ENCODE measurements at places on chromosomes 5 and 9.
A peak's percentile ranks its signal among the peaks of the same experiment; 100 is the strongest.

DNA sequence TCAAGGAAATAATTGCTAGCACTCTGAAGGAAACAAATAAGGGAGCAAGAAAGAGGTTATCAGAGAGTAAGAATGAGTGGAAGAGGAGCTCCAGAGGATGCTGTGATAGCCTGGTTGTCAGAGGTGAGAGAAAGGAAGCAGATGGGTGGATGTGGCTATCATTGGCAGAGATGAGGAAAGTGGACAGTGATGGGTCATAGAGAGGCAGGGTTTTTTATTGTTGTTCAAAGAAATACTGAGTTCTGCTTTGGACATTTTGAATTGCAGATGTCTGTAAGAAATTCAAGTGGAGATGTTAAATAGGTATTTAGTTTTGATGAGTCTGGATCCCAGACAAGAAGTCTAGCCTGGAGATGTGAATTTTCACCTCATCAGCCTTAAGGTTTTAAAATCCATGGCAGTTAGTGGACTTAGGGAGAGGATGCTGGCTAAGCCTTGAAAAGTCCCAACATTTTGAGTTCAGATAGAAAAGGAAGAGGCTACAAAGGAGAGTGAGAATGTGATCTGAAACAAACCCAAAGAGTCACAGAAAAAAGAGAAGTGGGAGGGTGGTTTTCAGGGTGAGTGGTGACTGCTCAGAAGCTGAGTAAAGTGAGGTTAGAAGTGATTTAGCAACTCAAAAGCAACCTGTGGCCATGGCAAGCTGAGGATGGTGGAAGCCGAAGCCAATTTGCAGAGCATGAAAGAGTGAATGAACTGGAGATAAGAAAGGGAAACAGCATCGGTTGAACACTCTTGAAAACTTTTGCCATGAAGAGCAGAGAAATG lies 50.4 kb downstream of the PPIC start:
- no peak for DNase-seq

DNA sequence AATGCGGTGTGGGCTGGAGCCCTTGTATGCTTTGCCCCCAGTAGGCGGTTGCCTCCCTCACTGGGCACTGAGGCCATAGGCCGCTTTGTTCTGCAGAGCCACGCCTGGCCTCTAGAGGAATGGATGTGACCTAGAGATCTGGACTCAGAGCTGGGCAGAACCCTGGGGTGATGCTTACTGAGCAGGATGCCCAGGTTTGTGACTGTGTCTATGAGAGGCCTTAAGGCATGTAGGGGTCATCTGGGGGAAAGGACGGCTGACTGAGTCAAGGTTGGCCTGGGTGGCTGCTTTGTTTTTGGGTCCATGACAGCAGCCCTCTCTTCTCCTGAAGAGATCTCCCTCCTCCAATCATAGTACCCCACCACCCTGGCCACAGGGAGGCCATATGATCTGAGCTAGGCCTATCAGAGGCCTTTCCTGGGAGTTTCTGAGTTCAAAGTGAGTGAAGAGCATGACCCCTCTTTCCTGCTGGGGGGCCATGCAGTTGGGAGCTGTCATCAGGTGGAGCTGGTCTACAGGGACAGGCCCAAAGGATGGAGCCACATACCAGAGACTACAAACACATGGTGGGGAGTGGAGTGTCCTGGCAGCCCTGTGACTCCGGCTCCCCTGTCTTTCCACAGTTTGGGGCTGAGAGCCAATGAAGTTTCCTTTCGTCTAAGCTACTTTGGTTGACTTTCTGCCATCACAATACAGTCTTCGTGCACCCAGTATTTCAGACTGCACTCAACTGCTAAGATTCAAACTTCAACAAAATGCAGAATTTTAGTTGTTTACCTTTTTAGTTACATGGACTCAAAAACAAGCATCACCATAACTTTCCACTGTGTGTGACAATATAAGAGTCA lies 165.4 kb downstream of the AUH start:
- DNase-seq, result no peak

GRCh38 chr5:133709209-133709725 lies 96.9 kb upstream of the FSTL4 start:
- DNase-seq, result no peak

DNA sequence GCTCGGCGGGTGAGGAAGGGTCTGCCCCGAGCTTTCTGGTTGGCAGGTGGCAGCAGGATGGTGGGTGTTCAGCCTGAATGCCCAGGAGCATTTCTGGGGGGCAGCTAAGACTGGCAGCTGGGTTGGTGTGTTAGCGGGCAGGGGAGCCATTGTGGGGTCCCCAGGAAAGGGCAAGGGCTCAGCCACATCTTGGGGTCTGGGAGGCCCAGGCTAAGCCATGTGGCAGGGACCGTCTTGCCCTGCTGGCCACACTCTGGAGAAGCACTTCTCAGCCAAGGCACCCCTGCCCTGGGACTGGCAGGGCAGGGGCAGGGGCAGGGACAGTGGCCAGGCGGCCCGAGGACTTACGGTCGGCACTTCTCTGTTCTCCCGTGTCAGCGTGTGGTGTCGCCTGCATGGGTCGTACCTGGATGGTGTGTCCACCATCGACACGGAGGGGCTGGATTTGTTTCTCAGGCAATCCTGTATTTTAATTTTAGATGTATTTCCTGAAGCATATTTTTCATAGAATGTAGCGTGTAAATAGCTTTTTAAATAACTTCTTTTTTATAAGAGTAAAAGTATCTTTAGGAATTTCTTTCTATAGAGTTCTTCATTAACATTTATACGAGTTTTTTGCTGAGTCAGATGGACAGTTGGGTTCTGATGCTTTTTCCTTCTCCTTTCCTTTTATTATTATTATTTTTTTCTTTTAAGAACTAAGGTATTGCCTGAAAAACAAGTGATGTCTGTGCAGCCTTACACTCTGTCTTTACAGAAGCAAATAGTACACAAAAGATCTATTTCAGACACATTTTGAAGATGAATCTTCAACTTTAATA lies 102.0 kb downstream of the PHF2 start:
- DNase-seq, result no peak

- DNase-seq, result peak; percentile 52
Measured at GRCh38 chr5:35436400-35437057, 181.1 kb upstream of the SPEF2 start.

- DNase-seq, result no peak
Measured at GRCh38 chr5:8291641-8292040, 422.7 kb downstream of the MTRR start.

DNA sequence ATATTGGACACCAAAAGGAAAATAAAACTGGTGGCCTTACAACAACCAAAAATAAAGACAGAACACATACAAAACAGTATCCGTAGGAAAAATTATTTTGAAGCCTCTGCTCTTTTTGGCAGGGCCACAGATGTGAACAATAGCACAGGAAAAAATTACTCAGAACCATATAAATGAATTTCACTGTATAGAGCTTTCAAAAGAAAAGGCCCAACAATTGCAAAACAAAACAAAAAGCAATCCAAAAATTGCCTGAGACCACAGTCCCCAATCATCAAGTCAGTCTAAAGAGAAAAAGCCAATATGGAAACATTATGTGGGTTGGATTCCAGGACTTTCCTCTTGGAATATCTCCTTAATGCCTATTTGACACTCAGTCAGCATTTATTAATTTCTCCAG lies 243.8 kb downstream of the CEMIP2 start:
- DNase-seq, result no peak

- peak; percentile 83 for DNase-seq
Measured at GRCh38 chr5:31153521-31153920, 40.0 kb upstream of the CDH6 start.

- DNase-seq, result no peak
Measured at GRCh38 chr5:126443374-126443851, 20.2 kb downstream of the GRAMD2B start.

- DNase-seq, result no peak
Measured at GRCh38 chr9:113646946-113647914, 183.7 kb downstream of the RGS3 start.

- no peak for DNase-seq
Measured at GRCh38 chr5:137605411-137605810, 106.3 kb upstream of the SPOCK1 start.

DNA sequence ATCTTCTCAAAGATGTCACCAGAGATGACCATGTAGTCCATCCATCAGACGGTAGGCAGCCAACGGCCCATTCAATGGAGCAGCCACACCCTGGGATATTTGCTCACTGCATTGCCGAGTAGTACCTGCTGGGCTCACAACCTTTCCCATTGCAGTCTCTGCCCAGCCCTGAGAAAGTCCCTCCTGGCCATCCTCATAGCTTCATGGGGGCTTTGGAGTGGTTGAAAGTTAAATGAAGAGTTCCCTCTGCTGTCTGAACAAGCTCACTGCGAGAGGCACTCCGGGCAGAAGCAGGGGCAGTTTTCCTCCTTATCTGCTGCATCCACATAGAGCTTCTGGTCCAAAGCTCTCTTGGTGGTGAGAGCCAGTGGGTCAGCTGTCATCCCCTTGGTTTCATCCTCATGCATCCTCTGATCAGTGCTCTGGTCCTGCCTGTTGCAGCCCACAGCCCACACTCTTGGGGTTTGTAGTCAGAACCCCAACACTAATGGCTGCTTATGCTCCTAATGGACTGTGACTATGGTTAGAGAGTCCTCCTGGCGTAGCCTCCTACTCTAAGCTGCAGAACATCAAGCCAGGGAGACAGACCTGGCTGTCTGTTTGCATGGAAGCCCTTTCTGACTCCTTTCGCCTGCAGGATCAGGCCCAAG lies 23.3 kb downstream of the TNFSF8 start:
- DNase-seq, result peak; percentile 46

DNA sequence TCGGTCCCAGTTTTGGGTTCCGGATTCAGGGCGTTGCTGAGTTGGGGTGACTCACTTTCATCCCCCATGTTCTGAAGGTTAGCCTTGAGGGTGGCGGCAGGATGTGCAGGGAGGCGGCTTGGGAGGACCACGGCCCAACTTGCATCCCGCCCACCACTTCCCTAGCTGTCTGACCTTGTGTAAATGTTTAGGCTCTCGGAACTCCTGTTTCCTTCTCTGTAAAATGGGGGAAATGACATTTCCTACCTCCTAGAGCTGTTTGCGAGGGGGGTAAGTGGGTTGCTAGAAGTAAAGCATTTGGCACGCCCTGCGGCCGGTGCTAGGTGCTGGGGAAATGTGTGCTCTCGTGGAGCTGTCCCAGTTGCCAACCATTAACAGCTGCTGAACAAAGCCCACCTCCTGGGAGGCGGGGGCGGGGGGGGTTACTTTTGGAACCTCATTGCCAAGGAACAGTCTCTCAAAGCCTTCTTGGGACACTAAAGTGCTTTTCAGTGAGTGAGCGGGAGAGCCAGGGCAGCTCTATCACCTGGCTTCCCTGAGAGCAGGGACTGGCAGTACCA lies 27.5 kb downstream of the PTGES2 start:
- no peak for DNase-seq

DNA sequence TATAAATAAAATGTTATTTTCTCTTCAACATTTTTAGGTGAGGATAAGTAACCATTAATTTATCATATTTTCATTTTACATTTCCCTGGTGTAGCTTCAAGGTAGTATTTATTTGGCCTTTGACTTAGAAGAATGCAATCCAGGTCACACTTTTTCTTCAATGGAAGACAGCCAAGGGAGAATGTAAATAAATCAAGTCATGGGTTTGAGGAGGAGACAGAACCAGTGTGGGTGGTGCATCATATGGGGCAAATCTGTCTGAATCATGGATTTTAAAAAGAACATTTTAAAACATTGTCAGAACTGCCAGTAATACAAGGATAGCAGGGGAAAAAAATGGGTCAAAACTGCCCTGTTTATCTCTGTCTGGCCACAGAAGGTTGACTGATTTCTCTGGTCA lies 229.5 kb downstream of the FAM114A2 start:
- peak; percentile 67 for DNase-seq

GRCh38 chr5:89954916-89955315 lies 454.6 kb downstream of the CETN3 start:
- no peak for DNase-seq

- peak; percentile 55 for DNase-seq
Measured at GRCh38 chr5:157049605-157050004, 9.3 kb downstream of the HAVCR1 start.

DNA sequence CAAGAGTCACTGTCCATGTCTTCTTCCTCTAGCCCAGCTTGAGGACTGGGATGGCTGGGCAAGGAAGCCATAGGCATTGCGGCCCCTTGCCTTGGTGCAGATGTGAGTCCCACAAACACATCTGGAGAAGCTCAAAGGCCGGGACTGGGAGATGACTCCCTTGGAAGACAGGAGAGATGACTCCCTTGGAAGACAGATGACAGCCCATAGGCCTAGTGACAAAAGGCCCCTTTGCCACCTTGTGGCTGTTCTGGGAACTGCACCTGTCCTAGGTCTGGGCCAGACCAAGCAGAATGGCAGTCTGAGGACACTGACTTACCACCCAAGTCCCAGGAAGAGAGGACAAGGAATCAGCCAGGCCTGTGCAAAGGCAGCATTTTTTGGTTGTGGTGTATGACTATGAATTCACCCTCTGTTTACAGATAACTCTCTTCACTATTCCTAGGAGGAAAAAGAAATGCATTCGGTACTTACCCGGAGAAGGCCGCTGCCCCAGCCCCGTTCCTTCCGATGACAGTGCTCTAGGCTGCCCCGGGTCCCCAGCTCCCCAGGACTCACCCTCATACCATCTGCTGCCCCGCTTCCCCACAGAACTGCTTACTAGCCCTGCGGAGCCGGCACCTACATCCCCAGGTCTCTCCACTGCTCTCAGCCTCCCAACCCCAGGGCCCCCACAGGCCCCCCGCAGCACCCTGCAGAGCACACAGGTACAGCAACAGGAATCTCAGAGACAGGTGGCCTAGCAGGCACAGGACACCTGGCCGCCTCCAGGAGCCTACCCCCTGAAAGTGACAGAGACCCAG lies 30.8 kb downstream of the SKP1 start:
- DNase-seq, result peak; percentile 54

- peak; percentile 39 for DNase-seq
Measured at GRCh38 chr9:120839146-120839545, 3.6 kb downstream of the PSMD5 start.

DNA sequence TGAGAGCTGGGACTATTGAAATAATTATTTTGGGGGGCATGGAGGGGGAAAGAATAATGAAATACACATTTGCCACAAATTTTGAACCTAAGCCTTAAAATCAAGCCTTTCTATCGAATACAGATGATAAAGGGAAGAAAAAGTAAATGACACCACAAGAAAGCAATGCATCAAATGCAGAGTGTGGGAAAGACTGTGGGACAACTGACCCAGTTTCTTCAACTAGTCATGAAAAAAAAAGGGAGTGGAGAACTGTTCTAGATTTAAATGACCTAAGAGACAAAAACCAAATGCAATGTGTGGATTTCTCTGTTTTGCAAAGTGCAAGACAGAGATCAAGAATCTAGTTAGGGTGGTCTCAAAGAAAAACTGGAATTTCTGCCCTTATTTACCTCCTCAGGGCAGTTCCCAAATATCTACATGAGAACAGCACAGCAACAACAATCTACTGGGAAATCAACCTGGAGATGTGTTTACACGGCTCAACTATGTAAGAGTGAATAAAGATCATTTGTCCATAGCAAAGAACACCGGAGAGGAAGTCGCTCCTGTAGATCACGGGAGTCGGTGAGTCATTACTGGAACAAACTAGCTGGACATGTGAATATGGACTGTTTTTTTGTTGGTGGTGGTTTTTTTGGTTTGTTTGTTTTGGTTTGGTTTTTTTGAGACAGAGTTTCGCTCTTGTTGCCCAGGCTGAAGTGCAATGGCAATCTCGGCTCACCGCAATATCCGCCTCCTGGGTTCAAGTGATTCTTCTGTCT lies 145.9 kb downstream of the DROSHA start:
- no peak for DNase-seq

- no peak for DNase-seq
Measured at GRCh38 chr9:69411931-69412740, 87.1 kb downstream of the ENTREP1 start.

All from amniotic epithelial cell (primary cell).